ENCODE measurements at places on chromosomes 2 and 18.

GRCh38 chr2:150097901-150098531 lies 389.5 kb downstream of the RND3 start:
- peak; percentile 46 for DNase-seq

DNA sequence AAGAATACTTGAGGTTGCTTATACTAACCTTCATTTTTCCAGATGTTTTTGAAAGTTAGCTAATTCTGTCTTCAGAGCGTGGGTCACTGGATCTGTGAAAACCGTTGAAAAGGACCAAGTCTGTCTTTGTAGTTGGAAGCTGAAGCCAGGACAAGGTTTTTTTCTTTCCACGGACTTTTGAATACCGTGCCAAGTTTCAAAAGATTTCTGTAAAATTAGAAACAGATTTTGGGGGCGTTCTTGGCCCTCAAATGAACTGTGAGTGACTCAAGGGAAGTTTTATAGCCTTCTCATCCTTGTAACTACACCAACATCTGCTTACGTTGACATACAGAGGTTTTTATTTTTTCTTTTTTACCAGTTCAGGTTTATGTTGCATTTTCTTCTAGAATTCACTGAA lies at the start of gene FAP:
FAP (minus strand) TSS at position 152 of the 400 bp plus-strand sequence; CDS start at position 34, 118 bp downstream.
- peak; percentile 57 for DNase-seq

GRCh38 chr18:23950644-23951043 lies 63.9 kb upstream of the TTC39C start:
- no peak for DNase-seq

DNA sequence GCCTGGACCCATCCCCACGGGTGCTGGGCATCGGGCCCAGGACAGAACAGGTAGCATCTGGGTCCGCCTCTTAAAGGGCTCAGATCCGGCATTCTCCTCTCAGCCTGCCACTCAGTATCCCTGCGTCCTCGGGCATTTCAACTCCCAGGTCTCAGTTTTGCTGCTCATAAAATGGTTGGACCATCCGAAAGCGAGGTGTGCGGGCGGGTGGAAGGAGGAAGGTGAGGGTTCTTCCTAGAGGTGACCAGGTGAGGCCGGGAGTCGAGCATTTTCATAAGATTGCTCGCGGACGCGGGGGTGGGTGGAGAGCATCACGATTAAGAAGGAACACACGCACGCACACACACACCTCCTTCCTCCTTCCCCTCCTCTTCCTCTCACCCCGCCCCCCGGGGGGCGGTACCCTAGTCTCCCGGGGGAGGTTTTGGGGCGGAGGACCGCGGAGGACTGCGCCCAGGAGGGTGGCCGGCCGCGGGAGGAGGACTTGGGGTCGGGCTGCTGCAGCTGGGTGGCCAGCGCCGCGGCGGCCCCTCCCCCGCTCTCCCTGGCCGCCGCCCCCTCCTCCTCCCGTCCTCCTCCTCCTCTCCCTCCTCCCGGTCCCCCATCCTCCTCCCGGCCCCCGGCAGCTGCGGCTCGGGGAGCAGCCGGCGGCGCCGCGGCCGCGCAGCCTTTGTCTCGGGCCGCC lies 97.9 kb upstream of the GPR45 start:
- DNase-seq: no peak

Data from AG08395 (cell line).